ENCODE measurements at places on chromosomes 3 and 15.
A peak's percentile ranks its signal among the peaks of the same experiment; 100 is the strongest.

DNA sequence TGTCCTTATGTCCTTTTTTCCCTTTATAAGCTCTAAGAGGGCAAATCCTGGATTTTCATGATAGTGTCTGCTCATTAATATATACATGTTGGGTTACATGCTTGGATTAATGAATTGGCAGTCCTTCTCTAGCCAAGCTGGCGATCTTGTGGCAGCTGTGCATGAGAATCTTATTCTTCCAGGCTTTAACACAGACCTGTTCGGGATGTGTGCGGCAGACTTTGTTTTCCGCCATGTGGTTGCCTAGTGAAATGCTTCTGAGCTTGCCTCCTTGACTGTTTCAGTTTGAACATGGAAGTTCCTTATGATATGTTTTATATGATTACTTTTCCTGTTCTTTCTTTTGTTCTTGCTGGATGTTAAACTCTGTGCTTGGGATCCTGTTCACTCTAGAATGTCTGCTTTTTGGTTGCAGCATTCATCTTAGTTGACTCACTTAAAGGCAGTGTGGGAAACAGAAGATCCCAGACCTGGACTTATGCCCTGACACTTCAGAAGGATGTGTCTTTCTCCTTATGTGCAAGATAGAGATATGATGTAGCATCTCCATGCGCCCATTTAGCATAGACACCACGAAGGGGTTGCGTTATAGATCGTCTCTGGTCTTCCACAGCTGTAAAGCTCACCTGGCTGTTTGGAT is 7.2 kb downstream of the CHCHD6 start:
- DNase-seq: no peak

- no peak for DNase-seq
Measured at GRCh38 chr3:188827103-188827502, 344.7 kb upstream of the TPRG1 start.

GRCh38 chr3:73601481-73601880 is 23.3 kb downstream of the PDZRN3 start:
- no peak for DNase-seq

DNA sequence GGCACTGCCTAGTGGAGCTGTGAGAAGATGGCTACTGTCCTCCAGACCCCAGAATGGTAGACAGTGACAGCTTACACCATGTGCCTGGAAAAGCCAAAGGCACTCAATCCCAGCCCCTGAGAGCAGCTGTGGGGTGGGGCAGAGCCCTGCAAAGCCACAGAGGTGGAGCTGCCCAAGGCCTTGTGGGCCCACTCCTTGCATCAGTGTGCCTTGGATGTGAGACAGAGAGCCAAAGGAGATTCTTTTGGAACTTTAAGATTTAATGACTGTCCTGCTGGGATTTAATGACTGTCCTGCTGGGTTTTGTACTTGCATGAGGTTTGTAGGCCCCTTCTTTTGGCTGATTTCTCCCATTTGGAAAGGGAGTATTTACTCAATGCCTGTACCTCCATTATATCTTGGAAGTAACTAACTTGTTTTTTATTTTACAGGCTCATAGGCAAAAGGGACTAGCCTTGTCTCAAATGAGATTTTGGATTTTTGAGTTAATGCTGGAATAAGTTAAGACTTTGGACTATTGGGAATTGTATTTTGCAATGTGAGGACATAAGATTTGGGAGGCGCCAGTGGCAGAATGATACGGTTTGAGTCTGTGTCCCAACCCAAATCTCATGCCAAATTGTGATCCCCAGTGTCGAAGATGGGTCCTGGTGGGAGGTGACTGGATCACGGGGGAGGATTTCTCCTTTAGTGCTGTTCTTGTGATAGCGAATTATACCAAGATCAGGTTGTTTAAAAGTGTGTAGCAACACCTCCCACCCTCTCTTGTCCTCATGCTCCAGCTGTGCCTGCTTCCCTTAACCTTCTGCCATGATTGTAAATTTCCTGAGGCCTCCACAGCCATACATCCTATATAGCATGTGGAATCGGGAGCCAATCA is 80.4 kb downstream of the MYO5A start:
- no peak for DNase-seq

DNA sequence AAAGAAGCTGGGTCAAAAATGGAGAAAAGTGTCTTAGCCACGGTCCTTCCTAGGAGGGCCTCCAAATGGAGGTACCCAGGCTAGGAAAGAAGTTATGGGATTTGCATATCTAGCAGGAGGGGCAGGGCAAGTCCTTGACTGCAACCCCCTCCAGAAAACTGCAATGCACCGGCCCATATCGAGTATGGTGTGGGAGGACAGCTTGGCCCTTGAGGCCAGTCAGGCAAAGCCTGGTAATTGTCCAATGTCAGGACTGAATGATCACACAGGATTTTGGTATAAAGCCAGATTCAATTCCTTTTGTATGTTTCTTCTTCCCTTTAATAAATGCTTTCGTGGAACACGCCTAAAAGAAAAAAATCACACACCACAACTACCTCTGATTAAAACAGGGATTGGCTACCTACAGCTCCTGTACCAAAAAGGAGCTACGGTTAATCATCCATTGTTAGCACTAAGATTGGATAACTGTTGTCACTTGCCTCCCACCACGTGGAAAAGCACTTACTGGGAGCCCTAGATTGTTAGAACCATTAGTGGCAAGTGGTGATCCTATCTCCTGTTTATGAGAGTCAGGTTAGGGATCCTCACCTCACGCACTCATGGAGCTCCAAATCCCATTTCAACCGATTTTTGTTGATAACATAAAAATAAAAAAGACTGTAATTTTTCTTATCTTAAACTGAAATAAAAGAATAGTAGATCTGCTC is 1.2 kb downstream of the ZNF770 start:
- DNase-seq: no peak

DNA sequence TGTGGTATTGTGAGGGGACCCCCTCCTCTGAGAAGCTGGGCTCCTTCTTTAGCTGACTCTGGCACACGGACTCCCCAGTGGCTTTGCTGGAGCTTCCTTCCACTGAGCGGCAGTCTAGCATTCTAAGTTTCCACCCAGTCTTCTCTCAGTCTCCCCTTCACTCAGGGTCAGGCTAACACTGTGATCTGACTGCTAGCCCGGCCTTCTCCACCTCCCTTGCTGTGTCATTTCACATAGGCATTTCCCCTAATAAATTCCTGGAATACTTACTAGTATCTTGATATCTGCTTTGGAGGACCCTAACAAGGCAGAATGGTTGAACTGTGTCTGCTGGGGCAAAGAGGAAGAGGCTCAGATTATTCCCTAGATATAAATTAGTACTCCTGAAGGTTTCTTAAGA is 106.2 kb upstream of the THBS1 start:
- no peak for DNase-seq

GRCh38 chr3:38354588-38355330 is 8.2 kb downstream of the XYLB start:
- peak; percentile 10 for DNase-seq

DNA sequence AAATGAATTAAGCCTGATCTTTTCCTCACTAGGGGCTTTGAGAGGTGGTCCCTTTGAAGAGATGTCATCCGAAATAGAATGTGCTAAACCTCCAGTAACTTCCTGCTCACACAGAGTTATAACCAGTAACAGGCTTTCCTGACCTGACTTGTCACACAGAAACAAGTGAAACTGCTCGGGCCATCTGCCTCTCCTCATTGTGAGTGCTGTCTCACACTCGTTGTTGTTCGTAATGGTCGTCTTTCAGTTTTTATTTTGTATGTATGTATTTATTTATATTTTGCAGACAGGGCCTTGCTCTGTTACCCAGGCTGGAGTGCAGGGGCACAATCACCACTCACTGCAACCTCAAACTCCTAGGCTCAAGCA is 24.0 kb downstream of the ACSBG1 start:
- DNase-seq: no peak

GRCh38 chr3:140205598-140205997 is 270.6 kb downstream of the CLSTN2 start:
- DNase-seq: no peak

GRCh38 chr15:40106203-40107161 is 2.2 kb downstream of the BMF start:
- DNase-seq: no peak

- no peak for DNase-seq
Measured at GRCh38 chr3:161072751-161073150, 32.4 kb downstream of the B3GALNT1 start.

DNA sequence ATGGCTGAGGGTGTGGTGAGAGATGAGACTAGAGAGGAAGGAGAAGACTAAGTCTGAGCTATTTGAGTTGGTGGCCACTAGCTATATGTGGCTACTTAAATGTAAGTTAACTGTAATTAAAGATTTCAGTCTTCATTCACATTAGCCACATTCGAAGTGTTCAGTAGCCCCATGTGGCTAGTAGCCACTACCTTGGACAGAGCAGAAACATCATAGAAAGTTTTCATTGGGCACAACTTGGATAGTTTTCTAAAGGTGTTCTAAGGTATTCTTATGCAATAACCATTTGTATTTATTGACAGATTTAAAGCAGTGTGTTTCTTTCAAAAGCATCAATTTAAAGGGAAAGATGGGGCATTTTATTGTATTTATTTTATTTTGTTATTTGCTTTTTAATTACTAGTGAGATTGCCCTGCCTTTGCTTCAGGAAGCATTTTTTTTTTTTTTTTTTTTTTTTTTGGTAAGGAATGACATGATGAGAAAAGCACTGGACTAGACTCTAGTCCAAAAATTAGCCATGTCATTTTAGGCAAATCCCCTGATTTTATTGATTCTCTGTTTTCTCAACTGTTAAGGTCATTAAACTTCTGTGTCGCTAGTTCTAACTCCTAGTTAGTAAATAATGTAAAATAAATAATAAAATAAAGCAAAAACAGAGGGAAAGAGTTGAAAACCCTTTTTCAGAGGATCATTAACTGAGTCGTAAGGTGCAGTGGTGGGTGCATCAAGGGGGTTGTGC is 153.0 kb upstream of the ROBO2 start:
- no peak for DNase-seq

- no peak for DNase-seq
Measured at GRCh38 chr15:47614360-47615011, 102.8 kb upstream of the SEMA6D start.

DNA sequence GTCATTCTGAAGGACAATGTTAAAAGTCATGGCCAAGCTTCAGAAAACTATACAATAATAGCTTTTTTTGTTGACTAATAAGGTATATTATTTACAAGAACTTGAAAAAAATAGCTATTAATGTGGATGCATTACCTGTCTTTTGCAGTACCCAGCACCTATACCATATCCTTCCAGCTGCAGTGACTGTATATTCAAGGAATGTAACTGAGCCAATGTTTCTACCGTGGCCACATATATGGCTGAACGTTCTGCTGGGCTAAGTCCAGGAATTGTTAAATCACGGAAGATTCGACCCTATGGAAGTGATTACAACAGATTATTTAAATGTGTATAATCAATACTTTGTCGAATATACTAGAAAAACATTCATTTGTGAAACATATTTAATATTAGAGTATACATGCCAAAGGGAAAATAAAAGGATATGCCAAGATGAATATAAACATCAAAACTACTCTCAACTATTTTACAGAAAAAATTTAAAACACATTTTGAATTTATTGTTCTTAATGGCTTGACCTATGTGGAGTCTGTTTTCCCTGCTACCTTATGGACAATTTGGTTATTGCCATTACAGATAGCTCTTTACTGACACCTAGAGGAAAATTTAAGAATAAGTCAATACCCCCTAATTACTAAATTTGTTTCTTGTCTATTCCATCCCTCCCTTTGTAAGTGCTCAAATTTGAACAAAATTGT is 17.6 kb downstream of the ACAD11 start:
- peak; percentile 21 for DNase-seq

GRCh38 chr15:55250392-55250791 is 39.2 kb downstream of the RAB27A start:
- DNase-seq: no peak

- DNase-seq: no peak
Measured at GRCh38 chr15:70093481-70094319, 4.0 kb downstream of the TLE3 start.

GRCh38 chr3:117306299-117306698 is 596.7 kb downstream of the TUSC7 start:
- DNase-seq: no peak

DNA sequence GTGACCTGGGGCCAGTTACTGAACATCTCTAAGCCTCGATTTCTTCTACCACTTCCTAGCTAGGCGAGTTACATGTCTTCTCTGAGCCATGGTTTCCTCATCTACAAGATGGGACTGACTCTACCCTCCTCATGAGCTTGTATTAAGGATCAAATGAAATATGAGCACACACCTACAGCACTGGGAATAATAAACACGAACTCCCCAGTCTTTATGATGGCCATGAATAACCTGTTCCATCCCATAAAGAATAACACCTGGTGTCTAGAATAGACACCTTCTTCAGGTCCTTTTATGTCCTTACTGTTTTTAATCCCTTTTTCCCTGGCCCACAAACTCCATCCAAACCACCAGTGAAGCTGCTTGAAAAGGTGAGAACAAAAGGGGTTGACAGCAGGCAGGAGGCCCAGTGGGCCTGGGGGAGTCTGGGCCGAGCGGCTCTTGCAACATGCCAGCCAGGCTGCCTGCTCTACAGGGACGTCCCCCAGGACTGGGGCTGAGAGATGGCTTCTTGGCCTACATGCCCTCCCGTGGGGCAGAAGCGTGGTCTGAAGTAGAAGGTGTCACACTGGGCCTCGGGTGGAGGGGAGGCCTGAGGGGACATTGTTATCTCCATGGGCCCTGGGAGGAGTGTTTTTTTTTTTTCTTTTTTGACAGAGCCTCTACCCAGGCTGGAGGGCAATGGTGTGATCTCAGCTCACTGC is 178.2 kb downstream of the RAB11A start:
- DNase-seq: no peak

GRCh38 chr15:70505936-70506912 is 257.1 kb downstream of the UACA start:
- no peak for DNase-seq

DNA sequence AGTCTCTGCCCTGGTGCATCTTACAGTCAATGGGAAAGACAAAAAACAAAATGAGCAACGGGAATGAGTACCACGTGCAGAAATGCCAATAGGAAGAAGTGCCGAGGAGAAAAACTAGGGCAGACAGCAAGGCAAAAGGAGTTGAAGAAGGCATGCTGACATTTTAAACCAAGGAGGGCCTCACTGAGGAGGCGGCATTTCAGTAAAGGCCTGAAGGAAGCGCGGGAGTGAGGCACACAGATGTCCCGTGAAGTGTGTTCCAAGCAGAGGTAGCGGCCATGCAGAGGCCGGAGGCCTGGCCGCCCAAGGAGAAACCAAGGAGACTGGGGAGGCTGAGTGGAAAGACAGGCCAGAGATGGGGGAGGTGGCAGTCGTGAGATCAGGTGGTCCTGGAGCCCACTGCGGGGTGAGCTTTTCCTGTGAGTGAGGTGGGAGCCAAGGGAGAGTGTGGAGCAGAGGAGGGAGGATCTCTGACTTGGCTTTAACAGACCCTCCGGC is 34.8 kb downstream of the DNAJB8 start:
- DNase-seq: no peak

DNA sequence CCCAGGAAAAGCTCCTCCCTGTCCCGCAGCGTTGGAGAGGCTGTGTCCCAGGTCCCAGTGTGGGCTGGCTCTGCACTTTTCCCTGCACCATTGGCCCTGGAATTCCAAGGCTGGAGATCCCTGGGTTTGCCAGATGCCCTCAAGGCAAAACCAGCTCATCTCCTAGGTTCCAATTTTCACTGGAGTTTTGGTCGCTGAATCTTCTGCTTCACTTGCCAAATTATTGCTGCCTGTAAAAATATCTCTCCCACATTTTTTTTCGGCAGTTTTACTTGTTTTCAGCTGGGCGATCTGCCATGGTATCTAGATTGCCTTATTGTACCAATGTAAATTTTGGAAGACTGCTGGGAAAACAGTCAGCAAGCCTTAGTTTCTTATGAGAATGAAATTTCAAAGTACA is 150.9 kb upstream of the ATP10A start:
- DNase-seq: no peak
